ENCODE measurements at places on chromosomes 1 and 21.

DNA sequence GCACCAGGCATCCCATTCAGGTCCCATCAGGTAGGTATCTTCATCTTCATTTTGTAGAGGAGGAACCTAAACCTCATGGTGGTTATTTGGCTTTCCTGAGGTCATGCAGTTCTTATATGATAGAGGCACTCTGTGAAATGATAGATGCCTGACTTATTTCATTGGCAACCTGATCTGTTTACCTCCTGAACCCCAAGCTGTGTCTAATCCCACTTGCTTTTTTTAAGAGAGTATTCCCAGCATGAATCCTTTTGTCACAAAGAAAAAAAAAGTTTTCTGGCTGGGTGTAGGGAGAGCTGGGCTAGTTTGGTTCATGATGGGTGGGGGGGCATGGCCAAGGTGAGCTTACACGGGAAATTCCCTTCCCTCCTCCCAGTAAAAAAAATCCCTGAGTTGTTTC lies 154.2 kb downstream of the TENT5C start:
- DNase-seq, result no peak

DNA sequence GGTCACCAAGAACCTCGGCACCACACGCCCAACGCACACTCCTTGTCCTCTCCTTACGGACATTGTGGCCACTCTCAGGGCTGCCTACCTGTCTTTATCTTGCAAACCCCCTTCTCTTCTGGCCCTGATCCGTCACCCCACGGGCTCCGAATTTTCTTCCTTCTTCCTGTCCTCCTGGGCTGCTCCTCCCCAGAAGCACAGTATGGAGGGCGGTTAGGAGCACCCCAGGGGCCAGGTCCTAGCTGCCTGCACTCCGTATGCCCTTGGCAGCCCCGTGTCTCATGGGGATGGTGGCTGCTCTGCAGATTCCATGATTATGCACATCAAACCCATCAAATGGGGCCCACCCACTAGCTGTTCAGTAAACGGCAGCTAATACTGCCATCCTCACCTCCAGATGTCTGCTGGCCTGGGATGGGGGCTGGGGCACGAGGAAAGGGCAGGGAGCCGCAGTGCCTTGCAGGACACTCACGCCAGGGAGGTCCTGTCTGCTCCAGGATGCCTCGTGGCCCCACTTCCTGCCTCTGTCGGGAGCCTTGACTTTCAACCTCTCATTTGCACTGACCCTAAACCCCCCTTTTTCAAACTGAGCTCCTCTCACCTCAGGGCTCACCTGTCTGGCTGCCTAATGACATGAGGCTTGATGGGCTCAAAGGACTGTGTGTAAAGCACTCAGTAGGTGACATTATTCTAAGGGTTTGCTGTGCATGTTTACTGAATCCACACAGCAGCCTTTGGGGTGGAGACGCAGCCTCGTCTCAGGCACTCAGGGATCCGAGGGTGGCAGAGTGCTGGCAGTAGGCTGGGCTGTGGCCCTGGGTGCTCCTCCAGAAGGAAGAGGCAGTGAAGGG lies 4.4 kb downstream of the TTC34 start:
- no peak for DNase-seq

GRCh38 chr1:109393617-109394233 lies 4.0 kb downstream of the SORT1 start:
- no peak for DNase-seq

DNA sequence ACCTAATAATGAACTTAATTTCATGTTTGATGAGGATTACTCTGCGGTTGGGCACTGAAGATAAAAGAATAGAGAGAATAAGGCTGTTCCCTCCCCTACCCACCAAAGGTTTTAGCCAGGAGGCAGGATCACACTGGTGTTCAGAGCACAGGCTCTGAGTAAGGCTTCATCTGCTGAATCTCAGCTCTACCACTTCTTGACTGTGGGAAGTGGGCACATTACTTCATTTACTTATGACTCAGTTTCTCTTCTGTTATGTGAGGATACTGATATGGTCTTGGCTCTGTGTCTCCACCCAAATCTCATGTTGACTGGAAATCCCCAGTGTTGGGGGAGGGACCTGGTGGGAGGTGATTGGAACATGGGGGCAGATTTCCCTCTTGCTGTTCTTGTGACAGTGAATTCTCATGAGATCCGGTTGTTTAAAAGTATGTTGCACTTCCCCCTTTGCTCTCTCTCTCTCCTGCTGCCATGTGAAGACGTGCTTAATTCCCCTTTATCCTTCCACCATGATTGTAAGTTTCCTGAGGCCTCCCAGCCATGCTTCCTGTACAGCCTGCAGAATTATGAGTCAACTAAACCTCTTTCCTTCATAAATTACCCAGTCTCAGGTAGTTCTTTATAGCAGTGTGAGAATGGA lies 79.7 kb downstream of the SMYD2 start:
- DNase-seq, result no peak

- DNase-seq, result no peak
Measured at GRCh38 chr1:18711536-18712251, 81.0 kb downstream of the PAX7 start.

- DNase-seq, result no peak
Measured at GRCh38 chr1:184577319-184577718, 177.3 kb downstream of the EDEM3 start.

- DNase-seq, result peak; percentile 48
Measured at GRCh38 chr1:15740924-15741850, 1.1 kb upstream of the TMEM82 start.

DNA sequence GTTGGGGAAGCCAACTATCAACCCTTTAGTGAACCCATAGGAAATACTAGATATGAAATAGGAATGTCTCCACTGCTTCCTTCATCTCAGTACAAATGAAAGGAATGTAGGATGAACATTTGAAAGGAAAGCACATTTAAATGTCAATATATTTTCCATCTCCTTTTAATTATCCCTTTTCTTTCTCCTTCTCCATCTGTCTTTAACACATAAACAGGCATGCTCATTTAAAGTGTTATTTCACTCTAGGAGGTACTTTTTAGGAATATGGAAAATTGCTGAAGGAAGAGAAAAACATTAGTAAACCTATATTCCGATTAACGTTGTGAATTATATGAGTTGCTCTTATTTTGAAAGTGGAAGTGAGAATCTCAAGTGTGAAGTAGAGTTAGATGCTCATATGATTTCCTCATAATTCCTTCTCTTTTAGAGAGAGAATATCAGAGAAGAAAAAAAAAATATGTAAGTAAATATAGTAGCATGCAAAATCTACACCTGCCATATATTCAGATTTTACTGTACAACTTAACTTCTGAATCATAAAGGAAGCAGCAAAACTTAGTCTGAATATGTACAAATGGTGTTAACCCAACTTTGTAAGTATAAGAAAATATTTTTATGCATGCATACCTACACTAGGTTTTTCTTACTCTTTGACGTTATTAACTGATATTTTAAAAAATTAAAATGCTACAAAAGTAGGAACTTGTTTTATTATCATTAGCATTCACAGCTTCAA lies 406.9 kb upstream of the B3GALT2 start:
- no peak for DNase-seq

- DNase-seq, result no peak
Measured at GRCh38 chr1:1911350-1912041, 3.6 kb upstream of the CALML6 start.

- DNase-seq, result no peak
Measured at GRCh38 chr1:24441996-24442668, 26.5 kb downstream of the NIPAL3 start.

- no peak for DNase-seq
Measured at GRCh38 chr1:235702412-235702811, 52.8 kb upstream of the GNG4 start.

- no peak for DNase-seq
Measured at GRCh38 chr1:226226601-226227000, 3.1 kb downstream of the MIXL1 start.

GRCh38 chr1:211101481-211101880 lies 32.5 kb downstream of the KCNH1 start:
- DNase-seq, result no peak

DNA sequence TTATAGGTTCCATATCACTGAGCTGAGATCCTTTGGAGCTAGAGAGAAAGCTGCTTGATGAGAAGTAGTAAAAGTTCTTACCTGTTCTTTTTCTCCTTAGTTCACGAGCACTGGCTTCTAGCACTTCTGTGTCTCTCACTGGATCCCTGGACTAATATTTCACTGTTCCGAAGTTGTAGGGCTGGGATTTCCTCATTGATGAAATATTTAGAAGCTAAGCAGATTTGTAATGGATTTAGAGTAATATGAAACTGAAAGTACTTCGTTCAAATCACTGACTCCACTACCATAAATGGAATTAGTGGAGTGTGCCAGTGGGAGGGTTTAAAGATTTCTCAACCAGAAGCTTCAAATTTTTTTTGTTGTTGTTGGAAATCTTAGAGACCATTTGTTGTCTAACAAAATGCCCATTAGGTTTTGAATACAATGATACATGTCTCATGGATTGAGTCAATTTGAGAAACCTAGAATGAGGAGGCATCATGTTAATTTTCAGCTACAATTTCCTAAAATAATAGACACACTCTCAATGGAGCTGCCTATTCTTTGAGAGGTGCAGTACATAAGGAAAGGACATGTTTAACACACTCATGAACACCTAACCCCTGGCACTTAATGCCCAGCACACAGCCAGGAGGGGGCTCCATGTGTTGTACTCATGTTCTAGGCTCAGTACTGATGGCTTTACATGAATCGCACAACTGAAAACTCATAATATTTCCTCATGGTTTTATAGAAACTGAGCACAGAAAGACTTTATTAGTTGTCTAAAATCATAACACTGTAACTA lies at the start of gene GBP1:
GBP1 (minus strand) TSS at position 130 of the 790 bp plus-strand sequence. CDS start 1,974 bp downstream, outside the sequence.
- no peak for DNase-seq

DNA sequence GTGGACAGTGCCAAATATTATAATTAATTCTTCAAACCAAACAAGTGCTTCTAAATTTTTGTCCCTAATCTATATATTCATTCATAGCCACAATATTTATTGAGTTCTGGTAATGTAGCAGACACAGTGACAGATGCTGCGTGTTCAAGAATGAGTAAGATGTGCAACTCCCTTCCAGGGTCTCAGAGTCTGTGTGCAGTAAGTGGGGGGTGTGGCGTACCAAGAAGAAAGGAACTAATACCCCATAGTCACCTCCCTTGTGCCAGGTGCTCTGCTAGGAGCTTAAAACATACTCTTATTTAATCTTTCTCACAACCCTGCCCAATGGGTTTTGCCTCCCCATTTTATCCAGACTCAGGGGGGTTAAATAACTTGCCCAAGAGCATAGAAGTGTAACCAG lies 358.7 kb downstream of the BARHL2 start:
- DNase-seq, result no peak

DNA sequence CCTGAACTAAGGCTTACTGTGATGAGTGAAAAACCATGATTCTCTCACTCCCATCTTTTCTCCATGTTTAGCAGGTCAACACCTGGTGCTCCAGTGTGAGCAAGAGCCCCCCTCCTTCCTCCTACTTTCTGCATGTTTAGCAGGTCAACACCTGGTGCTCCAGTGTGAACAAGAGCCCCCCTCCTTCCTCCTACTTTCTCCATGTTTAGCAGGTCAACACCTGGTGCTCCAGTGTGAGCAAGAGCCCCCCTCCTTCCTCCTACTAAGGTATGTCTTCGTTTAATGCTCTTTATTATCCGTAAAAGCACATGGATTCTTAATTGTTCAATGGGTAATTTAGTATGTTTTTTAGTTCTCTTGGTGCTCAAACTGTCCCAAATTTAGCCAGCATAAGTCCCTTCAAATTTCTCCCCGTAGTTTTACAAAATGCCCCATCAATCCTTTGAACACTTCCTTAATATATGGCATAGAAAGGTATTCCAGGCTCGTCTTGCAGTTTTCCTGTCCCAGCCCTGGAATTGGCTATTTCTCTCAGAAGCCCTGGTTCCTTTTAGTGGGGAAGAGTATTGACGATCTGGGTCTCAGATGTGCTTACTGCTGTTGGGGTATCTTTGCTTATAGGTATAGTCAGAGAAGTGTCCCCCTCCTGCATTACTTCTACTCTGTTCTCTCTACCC lies 760.8 kb upstream of the TPTE start:
- DNase-seq, result no peak

DNA sequence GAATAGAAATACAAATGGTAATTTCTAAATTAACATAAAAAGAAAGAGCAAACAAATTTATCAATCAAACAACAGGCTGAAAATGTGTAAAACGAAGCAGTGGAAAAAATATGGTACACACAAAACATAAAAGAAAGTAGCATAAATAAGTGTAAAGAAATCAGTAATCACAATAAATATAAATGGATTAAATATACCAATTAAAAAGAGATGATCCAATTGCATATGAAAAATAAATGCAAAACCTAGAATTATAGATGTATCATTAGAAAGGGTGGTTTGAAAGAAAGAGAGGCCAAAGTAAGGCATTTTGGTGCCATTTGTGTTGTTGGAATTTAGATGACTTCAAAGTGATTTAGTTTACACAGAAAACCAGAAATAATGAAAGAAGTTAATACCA lies 202.2 kb downstream of the PTBP2 start:
- DNase-seq, result no peak

- DNase-seq, result no peak
Measured at GRCh38 chr1:79042539-79042938, 36.0 kb upstream of the ADGRL4 start.

DNA sequence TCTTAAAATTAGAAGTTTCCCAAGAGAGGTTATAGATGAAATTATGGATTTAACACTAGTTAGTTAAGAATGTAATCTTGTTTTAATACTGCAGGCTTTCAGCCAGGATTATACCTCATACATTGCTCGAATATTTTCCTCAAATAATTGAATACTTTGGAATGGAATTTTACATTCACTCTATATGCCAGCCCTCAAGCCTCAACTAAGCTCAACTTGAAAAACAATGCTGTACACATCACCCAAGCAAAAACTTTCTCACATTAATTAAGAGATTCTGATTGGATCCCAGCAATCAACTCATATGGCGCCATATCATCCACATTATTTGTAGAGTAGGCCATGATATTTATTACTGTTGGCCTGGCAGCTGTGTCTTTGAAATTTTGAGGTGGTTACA lies 710.7 kb upstream of the ADAMTS5 start:
- no peak for DNase-seq

DNA sequence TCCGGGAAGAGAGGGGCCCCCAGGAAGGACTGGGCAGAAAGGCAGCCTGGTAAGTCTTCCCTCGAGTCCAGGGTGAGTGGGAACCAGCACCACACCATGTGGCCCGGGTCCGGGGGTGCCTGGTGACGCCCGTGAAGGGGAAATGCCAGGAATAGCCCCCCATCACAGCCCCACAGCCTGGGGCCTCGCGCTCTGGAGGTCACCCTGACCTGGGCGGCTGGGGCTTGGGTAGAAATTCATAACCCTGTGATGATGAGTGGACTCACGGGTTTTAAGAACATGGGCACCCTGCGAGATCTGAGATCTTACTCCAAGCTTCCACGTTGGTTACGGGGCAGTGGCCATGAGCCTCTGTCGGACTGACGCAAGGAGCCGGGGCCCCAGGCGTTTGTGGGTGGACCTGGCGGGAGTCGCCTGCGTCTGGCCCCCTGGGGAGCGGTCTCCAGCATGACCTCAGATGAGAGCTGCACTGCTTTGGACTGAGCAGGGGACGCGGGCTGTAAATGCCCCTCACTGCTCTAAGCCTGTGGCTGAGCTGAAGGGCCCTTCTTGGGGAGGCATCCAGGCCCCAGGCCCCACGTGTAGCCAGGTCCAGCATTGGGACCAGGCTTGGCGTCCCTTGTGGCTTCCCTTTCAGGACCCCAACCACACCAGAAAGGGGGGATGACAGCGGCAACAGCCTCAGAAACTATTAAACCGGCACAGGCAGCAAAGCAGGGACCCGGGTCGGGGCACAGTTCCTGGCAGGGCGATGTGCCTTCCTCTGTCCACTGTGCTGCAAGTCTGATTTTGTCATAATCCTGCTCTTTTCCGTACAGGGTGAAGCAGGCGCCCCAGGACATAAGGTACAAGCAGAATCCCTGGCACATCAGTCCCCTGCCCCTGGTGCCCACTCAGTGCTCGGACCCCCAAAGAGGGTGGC lies 60.0 kb downstream of the SLC19A1 start:
- DNase-seq, result no peak

- no peak for DNase-seq
Measured at GRCh38 chr1:204221271-204221670, 7.5 kb upstream of the GOLT1A start.

Data from AML-193 (cell line).